ENCODE measurements at places on chromosomes 6 and 20.

- DNase-seq, result no peak
Measured at GRCh38 chr20:32752458-32753250, 9.4 kb upstream of the COMMD7 start.

DNA sequence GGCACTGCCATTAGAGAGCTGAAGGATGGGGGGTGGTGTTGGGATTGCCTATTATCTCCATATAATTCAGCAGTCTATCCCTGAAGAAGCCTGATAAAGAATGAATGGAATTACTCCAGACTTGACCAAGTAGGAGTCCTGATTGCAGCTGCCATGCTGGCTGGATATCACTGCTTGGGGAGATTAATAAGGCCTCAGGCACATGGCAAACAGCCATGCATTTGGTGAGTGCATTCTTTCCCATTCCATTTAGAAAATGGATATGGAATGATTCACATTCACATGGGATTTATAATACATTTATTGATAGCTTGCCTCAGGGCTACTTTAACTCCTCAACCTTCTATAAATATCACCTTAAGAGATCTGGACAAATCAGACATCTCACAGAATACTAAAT is 49.6 kb upstream of the HLA-A start:
- no peak for DNase-seq

- no peak for DNase-seq
Measured at GRCh38 chr6:119339941-119340456, 9.6 kb downstream of the MAN1A1 start.

DNA sequence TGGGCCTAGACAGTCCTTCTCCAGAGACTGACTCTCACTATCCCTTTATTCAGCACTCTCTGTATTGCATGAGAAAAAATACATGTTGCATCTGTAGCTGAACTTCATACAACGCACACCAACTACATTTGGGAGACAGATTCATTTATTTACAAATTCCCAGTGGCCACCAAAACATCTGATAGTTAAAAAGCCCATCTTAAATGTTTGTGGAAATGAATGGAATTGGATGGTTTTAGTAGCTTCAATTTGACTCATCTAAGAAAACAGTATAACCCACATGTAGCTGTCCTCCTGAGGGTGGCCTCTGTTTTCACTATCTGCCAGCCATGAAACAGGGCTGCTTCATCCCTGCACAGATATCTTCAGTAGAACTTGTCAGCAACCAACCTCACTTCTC is 116.3 kb downstream of the PCSK2 start:
- DNase-seq, result no peak

DNA sequence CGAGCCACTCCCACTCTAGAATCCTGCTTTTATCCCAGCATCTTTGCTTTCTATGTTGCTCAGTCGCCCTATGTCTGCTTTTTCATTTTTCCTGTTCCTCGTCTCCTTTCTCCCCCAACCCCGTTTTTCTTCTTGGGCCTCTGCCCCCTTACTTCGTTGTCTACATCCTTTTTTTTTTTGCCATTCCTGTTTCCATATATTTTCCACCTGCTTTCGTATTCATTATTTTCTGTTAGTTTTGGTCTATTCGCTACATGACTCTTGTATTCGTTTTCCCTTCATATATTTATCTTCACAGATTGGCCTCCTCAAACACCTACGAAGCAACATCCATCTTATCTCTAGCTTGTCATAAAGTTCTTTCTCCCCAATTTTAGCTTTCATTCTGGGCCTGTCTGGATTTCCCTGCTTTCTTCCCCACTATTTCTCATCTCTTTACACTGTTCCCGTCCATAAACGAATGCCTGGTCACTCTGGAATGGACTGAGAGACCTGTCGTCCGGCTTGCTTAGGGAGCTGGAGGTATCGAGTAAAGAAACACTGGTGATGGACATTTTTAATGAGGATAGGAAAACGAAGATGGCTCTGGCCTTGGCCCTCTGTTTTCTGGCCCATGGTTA is 915 bp downstream of the PRRC2A start:
- no peak for DNase-seq

DNA sequence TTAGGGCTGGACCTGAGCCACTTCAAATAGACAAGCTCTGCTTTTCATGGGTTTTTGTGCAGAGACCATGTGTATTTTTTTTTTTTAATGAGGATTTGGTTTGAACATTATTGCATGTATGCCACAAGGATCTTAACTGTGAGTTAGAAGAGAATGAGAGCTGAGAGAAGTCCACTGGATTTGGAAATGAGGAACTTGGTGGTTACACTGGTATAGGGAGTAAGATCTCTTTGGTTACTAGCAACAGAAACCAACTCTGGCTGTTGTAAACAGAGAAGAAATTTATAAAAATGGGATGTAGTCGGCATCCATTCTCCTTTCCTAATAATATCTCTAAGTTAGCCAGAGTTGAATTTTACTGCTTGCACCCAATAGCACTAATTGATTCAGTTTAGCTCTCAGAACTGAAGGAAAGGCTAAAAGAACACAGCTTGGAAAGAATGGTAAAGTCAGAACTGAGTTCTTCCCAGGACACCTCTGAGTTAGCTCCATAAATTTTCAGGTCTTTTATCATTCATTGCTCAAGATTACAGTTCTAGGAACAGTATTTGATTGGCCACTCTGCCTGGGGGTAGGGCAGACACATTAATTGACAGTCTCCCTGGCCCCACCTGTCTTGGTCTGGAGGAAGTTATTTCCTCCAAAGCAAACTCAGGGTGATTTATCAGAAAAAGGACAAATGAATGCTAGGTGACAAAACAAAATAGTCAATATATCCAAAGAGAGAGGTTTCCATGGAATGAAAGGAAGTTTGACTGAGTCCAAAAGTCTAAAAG is 3.9 kb upstream of the WFDC2 start:
- DNase-seq, result no peak

DNA sequence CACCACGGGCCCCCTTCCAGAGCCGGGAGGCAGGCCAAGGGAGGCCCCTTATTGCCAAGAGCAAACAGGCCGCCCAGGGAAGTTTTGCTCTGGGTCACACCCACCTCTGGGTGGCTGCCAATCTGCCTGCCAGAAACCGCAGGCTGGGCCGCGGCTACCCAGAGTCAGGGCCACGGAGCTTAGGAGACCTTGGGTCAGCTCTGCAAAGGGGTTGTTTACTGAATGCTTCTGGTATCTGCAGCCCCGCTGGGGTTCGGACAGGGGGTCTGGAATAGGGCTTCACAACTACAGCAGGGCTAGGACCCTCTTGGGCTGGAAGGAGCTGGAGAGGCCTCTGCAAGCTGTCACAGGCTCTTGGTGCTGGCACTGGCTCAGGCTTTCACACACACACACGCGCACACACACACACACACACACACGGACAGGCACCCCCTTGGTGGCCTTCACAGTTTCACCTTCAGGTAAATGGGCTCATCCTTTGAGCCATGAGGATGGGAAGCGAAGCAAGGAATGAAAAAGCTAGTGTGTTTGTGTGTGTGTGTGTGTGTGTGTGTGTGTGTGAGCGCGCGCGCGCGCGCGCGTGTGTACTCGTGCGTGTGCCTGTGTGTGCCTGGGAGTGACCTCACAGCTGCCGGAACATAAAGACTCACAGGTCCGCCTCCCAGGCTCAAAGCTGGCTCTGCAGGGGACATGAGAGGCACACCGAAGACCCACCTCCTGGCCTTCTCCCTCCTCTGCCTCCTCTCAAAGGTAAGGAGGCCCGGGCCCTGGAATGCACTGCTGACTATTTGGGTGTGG is at the start of gene CCN5:
CCN5 (plus strand) TSS at position 669 of the 798 bp plus-strand sequence; CDS start at position 691, 22 bp downstream.
- peak; percentile 90 for DNase-seq

- DNase-seq, result no peak
Measured at GRCh38 chr20:931401-931800, 15.3 kb upstream of the ANGPT4 start.

DNA sequence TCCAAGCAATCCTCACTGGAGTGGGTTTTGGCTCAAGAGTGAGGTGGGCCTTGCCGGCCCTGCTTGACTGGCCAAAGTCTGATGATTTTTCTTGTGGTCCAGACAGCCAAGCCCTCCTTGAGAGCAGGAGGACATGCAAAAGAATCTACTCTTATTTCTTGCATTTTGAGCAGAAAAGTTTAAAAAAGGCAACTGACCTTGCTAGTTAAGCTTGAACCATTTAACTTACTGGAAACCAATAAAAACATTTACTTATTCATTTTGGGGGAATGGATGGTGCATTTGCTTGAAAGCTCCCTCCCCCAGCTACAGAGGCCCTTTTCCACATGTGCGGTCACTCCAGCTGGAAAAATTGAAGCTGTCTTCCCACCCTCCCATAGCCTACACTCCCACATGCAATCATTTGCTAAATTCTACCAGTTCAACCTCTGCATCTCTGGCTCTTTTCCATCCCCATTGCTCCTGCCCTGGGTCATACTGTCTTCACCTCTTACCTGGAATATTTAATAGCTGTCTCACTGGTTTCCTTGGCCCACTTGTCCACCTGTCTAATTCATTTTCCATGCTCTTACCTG is 527.9 kb downstream of the DHX35 start:
- peak; percentile 63 for DNase-seq

DNA sequence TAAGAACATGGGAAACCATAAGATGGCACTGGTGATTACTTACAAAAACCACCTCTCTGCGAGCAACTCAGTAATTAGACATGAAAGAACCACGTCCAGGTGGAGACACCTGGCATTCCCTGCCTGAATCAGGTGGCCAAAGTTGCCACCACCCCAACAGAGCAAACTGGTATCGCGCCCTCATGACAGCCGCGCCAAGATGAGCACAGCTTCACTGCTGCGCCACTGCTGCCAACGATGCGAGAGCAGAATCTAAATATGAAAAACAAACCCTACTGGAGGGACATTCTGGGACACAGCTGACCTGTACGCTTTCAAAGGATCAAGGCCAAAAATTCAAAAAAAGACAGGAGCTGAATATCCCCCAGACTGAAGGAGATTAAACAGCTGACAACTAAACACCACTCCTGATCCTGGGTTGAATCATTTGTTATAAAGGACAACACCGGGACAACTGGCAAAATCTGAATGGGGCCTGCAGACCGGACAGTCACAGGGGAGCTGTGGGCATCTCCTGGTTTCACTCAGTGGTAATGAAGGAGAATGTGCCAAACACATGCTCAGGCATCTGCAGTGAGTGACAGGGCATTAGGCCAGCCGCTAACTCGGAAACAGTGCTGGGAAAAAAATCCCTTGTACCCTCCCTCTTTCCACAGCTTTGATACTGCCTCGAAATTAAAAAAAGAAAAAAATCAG is 17.4 kb downstream of the CST7 start:
- no peak for DNase-seq

DNA sequence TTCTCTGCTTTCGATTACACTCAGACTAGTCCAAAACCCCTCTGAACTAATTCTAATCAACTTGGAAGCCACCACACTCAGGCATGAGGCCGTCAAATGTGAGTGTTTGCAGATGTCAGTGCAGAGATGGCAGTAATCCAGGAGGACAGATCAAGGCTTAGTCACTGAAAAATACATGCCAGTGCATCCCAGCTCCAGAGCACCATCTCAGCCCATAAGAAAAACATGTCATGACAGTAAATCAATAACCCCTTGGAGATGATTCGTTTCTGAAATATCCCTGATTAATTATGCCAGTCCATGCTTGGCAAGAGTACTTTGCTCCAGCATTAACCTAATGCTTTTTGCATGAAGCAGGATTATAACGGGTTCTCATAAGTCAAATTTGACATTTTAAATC is 179.5 kb downstream of the ADAT2 start:
- DNase-seq, result peak; percentile 42

GRCh38 chr20:12597551-12597950 is 411.2 kb upstream of the SPTLC3 start:
- DNase-seq, result no peak

DNA sequence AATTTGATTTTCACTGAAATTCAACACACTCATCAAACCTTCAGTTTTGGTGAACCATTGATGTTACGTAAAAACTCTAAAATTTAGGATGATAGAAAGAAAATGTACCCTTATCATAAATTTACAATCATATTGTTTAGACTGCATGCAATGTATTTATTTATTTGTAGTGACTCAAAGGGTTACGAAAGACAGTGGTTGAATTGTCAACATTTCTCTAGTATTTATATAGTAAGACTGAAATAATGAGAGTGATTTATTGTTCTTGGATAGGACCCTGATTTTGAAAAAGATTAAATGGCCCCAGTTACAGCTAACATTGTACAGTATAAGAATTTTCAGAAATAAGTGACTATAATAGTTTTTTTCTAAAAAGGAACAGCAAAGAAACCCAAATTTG is 591.5 kb downstream of the RFPL4B start:
- DNase-seq, result no peak

DNA sequence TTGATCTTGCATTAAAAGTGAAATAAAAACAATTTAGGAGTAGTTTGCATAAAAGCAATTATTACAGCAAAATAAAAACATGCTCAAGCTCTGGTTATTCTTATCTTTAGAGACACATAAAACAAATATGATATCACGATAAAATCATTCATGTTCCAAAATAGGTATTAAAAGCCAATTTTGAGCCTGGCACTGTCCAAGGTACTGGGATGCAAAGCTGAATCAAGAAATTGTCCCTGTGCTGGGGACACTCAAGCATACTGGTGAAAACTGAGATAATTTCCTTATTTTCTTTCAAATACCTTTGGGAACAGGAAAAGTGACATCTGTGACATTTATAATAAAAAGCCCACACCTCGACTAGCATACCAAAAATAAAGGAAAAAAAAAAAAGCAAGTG is 931 bp upstream of the MTCL3 start:
- no peak for DNase-seq

- DNase-seq, result no peak
Measured at GRCh38 chr6:25215881-25216280, 63.3 kb upstream of the CARMIL1 start.

GRCh38 chr6:143529095-143529494 is 17.6 kb upstream of the FUCA2 start:
- no peak for DNase-seq

DNA sequence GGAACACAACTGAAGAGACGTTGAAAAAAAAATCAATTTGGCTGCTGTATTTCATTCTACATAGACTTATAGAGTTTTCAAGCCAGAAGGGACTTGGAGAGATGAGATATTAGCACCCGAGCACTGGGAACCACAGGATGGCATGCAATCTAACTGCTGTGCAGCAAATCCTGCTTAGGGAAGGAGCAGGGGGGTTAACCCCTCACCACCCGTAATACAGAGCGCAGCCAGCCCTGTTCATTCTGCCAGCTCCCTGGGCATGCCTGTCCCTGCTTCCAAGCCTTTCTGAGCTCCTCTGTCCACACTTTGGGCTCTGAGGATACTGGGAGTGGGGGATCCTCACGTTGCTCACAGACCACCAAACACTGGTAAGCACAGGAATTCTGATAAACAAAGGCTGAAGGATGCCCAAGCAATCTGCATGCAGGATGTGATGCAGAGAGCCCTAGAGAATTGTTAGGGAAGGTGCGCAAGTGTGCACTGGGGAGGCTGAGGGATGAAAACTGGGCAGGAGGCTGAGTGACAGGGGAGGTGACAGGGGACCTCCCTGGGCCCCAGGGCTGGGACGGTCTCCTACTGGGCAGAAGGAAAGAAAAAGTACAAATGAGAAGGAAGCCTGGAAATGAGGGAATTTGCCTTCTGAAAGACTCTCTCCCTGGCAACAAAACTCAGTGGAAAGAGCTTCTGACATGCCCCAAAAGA is 34.0 kb downstream of the CPNE5 start:
- no peak for DNase-seq

- peak; percentile 74 for DNase-seq
Measured at GRCh38 chr20:32456869-32457478, 98.8 kb downstream of the ASXL1 start.

GRCh38 chr6:55167860-55168259 is 6.5 kb upstream of the HCRTR2 start:
- no peak for DNase-seq
